Fibroblast of the aortic adventitia (primary cell): ENCODE measurements at places on chromosomes 1 and 21.
A peak's percentile ranks its signal among the peaks of the same experiment; 100 is the strongest.

- DNase-seq: no peak
These were observed 114.6 kb upstream of the VAV3 start for GRCh38 chr1:108079440-108080025.

DNA sequence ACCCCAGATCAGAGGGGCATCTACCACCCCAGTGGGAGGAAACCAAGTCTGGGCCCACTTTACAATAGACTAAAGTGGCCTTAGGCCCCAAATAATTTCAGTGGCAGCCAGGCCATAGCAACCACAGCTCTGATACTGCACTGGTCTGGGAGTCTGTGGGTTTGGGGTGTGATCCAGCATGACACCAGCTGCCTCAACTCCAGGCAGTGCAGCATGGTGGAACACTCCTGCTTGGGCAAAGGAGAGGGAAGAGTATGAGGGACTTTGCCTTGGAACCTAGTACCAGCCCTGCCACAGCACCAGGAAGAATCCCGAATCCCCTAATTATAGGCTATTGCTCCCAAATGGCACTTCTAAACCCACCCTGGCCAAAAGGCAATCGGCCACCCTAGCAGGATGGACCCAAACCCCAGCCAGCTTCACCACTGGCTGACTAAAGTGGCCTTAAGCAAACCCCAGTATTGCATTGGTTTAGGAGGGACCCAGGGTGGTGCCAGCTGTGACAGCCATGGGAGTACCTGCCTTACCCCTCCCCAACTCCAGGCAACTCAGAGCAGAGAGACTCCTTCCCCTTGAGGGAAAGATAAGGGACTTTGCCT lies 47.1 kb downstream of the PACC1 start:
- no peak for DNase-seq

- peak; percentile 97 for DNase-seq
These were observed 13.5 kb upstream of the CHI3L1 start for GRCh38 chr1:203199816-203200571.

GRCh38 chr1:89701746-89702241 lies 68.9 kb downstream of the LRRC8C start:
- DNase-seq: peak; percentile 78

GRCh38 chr1:77643456-77643855 lies 39.0 kb downstream of the ZZZ3 start:
- no peak for DNase-seq

- no peak for DNase-seq
These were observed 52.6 kb upstream of the TRAPPC10 start for GRCh38 chr21:43959231-43960116.

- DNase-seq: no peak
These were observed at the start of gene TRIM67 for GRCh38 chr1:231161667-231162296. Gene TRIM67, plus strand, starts transcription at chr1:231162058. Its CDS starts 912 bp downstream, at chr1:231162970.

DNA sequence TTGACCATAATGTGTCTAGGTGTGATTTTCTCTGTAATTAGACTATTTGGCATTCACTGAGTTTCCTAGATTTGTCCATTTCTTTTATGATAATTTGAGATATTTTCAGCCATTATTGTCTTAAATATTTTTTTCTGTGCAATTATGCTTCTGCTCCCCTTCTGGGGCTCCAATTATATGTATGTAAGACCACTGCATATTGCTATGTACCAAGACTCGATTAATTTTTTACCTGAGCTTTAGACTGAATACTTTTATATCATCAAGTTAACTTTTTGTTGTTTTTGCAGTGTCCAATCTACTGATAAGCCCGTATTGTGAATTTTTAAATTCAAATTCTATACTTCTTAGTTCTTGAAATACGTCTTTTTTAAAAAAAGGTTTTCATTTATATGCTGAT lies 5.1 kb upstream of the TAF1A start:
- DNase-seq: no peak

- no peak for DNase-seq
These were observed 7.0 kb upstream of the ADORA1 start for GRCh38 chr1:203120325-203121153.

GRCh38 chr1:185425163-185425562 lies 108.1 kb upstream of the IVNS1ABP start:
- no peak for DNase-seq

GRCh38 chr1:46802901-46803574 lies 4.2 kb downstream of the CYP4B1 start:
- DNase-seq: no peak

DNA sequence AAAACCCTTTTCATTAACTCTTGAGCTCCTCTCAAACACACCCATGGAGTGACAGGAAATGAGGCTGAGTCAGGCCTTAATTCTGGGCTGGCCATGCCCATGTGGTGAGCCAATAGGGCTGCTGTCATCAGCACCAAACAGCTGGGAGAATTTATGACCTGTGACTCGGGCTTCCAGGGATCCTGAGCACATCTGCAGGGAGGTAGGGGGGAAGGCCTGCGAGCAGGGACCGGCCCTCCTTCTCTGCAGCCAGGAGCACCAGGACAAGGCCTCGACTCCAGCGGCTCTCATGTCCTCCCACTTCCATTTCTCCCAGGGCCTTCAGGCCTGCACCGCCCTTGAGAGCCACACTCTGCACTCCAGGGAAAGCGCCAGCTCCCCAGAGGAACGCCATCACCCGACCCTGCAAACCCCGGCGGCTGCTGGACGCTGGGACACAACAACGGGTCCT lies 14.6 kb downstream of the RIPK4 start:
- DNase-seq: peak; percentile 56

GRCh38 chr1:78375996-78376395 lies 114.8 kb upstream of the PTGFR start:
- DNase-seq: peak; percentile 76
